ENCODE measurements at places on chromosomes 2 and 18.
A peak's percentile ranks its signal among the peaks of the same experiment; 100 is the strongest.

DNA sequence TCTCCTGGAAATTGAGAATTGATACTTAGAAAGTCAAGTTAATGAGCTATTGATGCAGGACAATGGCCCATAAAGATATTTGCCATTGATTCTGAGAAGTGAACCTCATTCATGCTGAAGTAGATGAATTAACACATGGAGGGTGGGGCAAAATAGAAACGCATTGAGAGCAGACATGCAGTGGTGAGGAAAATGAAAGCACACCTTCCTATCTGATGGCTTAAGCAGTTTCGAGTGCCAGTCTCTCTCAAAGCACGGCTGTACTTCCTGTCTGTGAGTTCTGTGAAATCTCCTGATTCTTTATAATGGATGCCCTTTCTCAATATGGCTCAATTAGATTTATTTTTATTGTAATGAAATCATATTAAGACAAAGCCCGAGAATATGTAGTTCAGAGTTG is 247.0 kb downstream of the TMX3 start:
- DNase-seq = no peak

GRCh38 chr2:45373534-45373933 is 237.5 kb downstream of the SRBD1 start:
- DNase-seq = no peak

- DNase-seq = no peak
Observed at GRCh38 chr2:43031471-43032212, 194.8 kb downstream of the ZFP36L2 start.

DNA sequence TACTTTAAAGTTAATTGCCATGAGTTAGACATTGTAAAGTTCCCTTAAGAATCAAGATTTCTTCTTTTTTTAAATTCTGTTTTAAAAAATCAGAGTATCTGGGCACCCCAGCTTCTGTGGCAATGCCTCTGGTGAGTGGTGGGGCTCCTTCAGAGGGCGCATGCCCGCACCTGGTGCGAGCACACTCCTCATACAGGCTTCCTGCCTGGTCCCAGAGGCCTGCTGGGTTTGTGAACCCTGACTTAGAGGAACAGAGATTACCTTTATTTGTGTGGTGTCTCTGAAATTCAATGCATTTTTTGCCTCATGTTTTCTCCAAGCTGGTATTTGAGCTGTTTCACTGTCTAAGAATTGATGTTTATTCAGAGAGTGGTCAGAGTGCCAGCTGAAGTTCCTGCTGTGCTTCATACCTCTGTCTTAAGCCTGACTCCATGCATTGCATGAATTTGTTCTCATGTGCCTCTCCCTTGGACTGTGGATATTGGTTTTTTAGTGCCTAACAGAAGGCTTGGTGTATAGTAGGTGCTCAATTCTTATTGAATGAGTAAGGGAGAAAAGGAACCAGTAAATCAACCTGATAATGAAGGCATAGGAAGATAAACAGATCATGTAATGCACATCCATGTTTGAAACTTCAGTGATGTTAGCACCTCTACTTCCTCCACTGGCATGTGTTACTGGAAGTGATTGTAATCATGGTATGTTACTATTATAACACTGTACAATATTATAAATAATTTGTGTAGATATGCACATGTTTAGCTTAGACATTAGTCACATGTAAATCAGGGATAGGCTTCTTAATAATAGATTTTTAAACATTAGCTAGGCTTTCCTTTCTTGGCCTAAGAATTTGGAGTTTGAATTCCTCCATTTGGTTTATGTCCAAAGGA is 29.0 kb downstream of the PHLPP1 start:
- no peak for DNase-seq

GRCh38 chr2:172420216-172420615 is 7.2 kb upstream of the ITGA6 start:
- DNase-seq = no peak

GRCh38 chr2:138829326-138829919 is 49.2 kb upstream of the NXPH2 start:
- DNase-seq = peak; percentile 51

DNA sequence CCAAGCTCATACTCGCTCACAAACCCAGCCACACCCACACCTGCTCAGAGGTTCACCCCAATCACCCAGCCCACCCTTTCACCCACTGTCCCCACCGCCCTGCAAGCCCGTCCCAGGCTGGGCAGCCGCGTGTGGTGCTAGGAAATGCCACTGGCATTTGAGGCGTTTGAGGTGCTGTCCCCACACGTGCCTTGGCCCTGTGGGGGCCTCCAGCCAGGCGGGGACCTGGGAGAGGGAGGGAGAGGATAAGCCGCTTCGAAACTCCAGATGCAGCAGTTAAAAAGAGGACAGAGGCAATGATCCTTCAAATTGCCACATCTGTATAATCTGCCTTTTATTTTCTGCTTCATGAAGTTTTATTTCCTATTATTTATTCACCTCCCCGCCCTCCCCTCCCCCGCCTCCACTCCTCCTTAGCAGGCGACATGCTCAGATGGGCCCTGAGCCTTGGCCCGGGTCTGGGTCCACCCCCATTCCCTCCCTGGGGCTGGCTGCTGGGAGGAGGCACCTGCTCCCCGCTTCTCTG is 35.9 kb downstream of the PSD4 start:
- DNase-seq = no peak

GRCh38 chr18:74733598-74733997 is 135.9 kb downstream of the ZNF407 start:
- DNase-seq = no peak

DNA sequence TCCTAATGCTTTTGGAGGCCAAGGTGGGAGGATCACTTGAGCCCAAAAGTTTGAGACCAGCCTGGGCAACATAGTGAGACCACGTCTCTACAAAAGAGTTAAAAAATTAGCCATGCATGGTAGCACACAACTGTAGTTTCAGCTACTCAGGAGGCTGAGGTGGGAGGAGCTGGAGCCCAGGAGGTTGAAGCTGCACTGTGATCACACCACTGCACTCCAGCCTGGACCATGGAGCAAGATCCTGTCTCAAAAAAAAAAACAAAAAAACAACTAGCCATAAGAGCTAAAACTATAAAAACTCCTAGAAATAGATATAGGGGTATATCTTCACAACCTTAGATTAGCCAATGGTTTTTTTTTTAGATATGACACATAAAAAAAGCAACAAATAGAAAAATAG is 16.9 kb upstream of the COL6A3 start:
- DNase-seq = no peak

GRCh38 chr2:66930339-66931220 is 466.6 kb upstream of the ETAA1 start:
- no peak for DNase-seq

DNA sequence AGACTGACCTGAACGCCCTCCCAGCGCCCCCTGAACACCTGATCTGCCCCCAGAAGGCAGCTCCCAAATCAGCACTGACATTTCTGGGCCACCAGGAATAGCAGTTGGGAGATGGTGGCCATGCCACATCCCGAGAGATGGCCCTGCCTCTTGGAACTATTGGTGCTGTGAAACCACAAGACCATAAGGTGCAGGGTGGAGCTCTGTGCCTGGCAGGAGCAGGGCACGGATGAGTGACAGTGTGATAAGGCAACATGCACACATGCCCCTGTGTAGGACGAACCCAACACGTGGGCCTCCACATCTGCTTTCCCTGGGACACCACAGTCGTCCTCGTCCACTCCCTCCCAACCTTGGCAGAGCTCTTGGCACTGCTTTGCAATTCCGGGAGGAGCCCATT is 26.9 kb downstream of the ANO7 start:
- DNase-seq = peak; percentile 80

GRCh38 chr2:73842739-73843019 is 13.9 kb downstream of the STAMBP start:
- no peak for DNase-seq

GRCh38 chr2:39683022-39683699 is 17.4 kb downstream of the TMEM178A start:
- DNase-seq = no peak

GRCh38 chr2:207160115-207160514 is 5.6 kb downstream of the KLF7 start:
- DNase-seq = no peak

- no peak for DNase-seq
Observed at GRCh38 chr2:73979021-73979420, 5.7 kb upstream of the TET3 start.

GRCh38 chr18:53553030-53553429 is 671.4 kb downstream of the MBD2 start:
- no peak for DNase-seq
